ENCODE measurements at places on chromosomes 2 and 18. TPM values are rescaled to one million over a fixed set of nuclear protein-coding genes. Genes with fewer than 3 reads are reported as not detected.

- DNase-seq: no peak
Measured at GRCh38 chr2:200861617-200862155, 2.8 kb downstream of the CLK1 start.

DNA sequence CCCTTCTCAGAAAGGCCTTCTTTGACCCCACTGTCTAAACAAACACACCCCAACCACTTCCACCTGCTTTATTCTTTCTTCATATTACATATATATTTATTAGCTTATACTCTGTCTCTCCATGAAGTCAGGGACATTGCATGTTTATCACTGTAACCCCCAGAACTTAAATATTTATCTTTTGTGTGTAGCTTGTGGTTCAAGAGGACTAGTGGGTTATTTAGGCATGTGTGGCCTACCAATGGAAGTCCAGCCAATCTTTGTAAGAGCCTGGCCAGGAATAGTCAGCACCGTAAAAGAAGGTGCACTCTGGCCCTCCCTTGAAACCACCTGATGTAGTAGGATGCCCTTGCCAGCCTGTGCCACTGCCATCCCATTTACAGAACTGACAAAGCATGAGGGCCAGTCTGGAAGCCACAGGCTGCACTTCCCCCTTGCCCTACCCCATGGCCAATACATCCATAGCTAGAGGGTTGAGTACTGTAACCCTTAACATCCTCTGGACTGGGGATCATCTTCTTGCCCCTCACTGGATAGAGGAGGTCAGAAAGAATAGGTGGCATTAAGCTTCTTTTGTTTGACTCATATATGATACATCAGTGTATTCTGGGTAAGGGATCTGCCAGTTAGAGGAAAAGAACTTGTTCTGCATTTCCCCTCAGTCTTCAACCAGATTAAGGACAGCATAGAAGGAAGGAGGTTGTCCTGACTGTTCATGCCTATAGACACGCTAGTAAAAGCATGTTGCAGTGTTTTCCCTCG, 4.9 kb downstream of the NEMP2 start:
- no peak for DNase-seq

DNA sequence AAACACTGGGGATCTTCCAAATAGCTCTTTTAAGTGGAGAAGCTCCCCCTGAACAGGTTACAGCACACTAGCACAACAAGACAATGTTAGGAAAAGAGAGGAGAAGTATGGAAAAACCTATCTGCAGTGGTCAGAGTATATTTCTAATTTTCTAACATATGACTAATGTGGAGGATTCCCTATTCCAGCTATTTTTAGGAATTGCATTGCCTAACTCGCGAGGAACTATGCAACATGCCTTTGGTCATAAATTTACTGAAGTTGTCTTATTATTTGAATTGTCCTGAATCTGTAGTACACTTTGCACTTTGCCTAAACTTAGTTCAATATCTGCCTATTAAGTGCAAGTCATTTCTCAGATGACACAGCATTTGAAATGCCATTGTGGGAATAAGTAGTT, 381.4 kb downstream of the CCDC85A start:
- no peak for DNase-seq

- no peak for DNase-seq
Measured at GRCh38 chr2:42091671-42092070, 43.9 kb downstream of the PKDCC start.

GPC1 gene
- polyA plus RNA-seq: 126 TPM
